ENCODE measurements at places on chromosomes 1 and 21.

DNA sequence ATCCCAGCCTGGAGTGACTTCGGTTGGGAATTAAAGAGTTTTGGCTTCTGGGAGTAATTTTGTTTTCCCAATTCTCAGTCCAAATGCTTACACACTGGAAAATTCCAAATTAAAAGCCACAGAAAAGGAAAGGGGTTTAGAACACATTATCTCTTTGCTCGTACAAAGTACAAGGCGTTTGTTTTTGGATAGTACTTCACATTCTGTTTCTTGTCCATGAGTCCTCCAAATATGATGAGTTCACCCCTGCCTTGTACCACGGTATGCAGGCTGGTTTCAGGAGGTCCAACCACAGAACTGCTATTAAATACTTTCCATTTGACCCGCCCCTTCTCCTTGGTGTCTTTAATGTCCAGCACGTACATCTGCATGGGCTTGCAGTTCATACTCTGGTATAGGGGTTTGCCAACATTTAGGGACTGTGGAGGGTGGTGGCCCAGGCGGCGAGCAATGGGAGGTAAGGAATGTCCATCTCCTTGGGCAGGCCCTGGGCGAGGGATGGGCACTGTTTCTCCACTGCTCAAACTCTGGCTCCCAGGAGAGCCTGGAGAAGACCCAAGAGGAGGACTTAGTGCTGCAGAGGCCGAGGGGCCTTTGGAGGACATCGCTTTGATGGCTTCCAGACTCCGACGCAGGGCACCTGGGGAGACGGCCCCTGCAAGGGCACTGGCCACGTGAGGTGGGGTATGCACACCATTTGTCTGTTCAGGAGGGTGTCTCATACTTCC lies 13.7 kb upstream of the CPLANE2 start:
- DNase-seq: no peak

DNA sequence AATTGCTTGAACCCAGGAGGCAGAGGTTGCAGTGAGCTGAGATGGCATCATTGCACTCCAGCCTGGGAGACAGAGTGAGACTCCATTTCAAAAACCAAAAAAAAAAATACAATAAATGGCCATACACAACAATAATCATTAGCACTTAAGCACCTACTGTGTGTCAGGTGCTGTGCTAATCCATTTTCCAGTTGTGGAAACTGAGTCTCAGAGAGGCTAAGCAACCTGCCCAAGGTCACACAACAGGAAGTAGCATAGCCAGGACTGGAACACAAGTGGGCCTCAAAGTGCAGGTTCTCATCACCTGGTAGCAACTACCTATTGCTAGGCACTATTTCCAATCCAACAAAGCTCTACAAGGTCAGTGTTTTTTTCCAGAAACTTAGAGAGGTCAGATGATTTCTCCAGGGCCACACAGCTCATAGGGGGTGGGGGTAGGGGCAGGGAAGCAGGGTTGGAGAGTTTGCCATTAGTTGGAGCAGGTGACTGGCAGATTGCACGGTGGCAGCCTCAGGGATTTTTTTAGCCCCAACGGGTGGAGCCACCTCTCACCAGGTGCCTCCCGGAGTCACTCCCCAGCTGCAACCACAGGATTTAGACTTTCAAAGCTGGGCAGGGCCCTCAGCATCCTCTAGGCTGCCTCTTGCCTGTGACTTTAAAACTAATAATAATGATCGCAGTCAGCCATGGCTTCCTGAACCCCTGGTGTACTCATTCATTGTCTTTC lies 52.5 kb upstream of the ID3 start:
- DNase-seq: no peak

DNA sequence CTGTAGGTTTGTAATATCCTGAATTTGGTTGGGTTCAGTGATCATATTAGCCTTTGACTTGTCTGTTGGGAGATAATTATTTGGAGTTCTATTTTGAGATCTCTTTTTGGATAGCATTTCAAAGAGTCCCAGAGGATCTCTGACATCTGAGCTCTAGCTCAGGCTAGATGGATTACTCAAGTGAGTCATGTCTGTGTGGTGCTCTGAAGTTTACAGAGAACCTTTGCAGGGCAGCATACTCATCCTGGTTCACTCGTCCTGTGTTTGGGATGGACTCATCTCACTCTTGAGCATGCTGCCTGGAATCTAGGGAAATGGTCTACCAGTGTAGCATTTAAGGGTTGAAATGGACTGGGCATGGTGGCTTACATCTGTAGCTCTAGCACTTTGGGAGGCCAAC lies 29.4 kb upstream of the BMP8A start:
- no peak for DNase-seq

- no peak for DNase-seq
These were observed 458.5 kb downstream of the NEGR1 start for GRCh38 chr1:71823708-71824305.

- no peak for DNase-seq
These were observed 204.2 kb upstream of the TMEM51 start for GRCh38 chr1:14949270-14949835.

DNA sequence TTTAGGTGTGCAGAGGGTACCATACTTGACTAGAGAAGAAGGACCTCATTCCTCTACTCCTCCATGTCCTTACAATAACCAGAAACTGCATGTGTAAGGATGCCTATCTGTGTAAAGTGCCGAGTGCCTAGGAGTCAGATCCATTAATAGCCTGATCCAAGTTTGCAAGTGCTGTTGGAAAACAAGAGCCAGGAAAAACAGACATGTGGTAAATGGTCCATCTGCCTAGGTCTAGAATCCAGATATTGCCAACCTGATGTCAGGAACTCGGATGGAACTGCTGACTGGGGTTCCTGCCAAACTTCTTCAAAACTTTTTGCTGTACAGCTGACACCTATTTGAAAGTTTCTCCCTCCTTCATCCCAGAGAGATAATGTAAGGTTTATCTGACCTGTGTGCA lies 239.4 kb upstream of the CAMK1G start:
- no peak for DNase-seq

DNA sequence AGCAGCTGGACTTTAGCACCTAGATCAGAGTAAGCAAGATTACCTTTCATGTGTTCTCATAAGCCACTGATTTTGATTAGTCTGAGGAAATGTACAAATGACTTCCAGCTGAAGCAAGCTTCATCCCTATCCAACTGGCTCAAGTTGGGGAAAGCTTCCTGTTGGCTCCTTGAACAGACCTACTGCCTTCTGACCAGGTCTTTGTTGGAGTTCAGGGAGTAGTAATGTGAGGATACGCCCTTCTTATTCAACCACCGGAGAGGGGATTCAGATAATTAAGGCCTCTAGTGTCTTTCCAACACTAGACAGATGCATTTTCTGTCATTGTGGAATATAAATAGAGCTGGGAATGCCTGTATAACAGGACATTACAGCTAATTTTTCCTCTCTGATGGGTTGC lies 268.9 kb downstream of the TGFB2 start:
- no peak for DNase-seq

DNA sequence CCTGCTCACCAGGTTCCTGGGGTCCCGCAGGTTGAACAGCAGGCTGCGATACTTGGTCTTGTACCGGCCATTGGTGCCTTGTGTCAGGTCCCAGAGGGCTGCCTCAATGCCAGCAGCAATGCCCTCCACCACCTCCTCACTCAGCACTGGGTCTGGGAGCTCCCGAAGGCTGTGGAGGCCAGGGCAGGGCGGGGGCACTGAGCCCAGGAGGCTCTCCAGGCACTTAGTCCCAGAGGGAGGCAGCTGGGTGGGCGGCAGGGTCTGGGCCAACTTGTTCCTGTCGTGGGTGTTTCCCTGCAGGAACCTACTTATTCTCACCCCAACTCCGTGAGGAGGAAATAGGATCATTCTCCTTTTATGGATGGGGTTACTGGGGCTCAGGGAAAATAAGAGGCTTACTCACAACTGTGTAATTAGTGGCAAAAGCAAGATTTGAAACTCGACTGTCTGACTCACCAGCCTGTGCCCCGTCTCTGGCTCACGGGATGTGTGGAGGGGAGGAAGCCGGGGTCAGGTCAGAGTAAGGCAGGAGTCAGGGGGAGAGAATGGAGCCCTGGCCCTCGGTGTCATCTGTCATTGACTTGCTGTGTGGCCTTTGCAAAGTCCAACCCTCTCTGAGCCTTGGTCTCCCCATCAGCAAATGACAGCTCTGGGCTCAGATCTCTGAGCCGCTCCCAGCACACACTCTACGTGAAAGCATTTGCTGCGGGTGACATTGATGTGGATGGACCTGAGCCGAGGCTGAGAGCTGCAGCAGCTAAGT lies 17.2 kb downstream of the SPOCD1 start:
- DNase-seq: no peak

GRCh38 chr1:29312469-29313461 lies 76.4 kb downstream of the PTPRU start:
- no peak for DNase-seq

GRCh38 chr21:34594566-34595234 lies 20.2 kb downstream of the RCAN1 start:
- DNase-seq: no peak

Measured in activated CD8-positive, alpha-beta memory T cell treated with anti-CD3 and anti-CD28 coated beads for 24 hours (primary cell).